ENCODE measurements at places on chromosomes 12 and 14. TPM values are rescaled to one million over a fixed set of nuclear protein-coding genes. Genes with fewer than 3 reads are reported as not detected.
A peak's percentile ranks its signal among the peaks of the same experiment; 100 is the strongest.

The CLEC2D gene
- polyA plus RNA-seq = 329 TPM

DNA sequence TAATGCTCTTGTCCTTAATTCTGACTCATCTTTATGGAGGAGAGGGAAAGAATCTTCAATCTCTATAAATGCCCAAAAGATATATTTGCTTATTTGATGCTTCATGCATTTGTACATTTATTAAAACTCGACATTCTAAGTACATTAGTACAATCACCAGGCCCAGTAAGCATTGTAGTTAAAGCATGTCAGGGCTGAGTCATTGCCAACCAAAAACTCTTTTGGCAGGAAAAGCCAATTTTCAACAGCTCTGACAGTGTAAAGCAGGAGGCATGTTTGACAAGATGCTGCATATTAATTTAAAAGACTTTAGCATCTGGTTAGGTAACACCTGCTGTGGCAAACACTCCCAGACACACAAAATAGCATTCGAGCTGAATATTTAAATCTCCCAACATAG, 290.9 kb downstream of the PPFIA2 start:
- DNase-seq = no peak

The SALL2 gene
- polyA plus RNA-seq = 2.5 TPM

GRCh38 chr12:101013993-101014392, 196.0 kb downstream of the SLC5A8 start:
- no peak for DNase-seq

The SLCO1A2 gene
- polyA plus RNA-seq = not detected

The TTC6 gene
- polyA plus RNA-seq = not detected

The IL31 gene
- polyA plus RNA-seq = not detected

DNA sequence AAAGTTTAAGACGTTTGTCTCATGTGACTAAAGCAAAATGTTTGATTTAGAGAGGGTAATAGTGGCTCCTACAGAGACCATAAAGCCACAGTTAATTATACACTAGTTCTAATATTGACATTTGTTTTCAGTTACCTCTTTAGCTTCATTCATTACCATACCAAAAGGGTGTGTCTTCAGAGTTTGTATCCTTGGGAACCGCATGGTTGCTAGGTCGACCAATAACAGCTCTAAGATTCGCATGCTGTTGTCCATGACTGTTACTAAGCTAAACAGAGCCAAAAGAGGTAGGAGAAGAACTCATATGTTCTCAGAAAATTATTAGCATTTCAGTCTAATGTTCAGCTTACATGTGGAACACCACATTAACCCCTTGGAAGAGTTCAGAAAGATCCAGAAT, 36.2 kb upstream of the ETNK1 start:
- DNase-seq = no peak

The GPR132 gene
- 37.2 TPM for polyA plus RNA-seq

The ACACB gene
- 1.1 TPM for polyA plus RNA-seq

GRCh38 chr12:98968896-98969295, 323.8 kb downstream of the APAF1 start:
- DNase-seq = no peak

DNA sequence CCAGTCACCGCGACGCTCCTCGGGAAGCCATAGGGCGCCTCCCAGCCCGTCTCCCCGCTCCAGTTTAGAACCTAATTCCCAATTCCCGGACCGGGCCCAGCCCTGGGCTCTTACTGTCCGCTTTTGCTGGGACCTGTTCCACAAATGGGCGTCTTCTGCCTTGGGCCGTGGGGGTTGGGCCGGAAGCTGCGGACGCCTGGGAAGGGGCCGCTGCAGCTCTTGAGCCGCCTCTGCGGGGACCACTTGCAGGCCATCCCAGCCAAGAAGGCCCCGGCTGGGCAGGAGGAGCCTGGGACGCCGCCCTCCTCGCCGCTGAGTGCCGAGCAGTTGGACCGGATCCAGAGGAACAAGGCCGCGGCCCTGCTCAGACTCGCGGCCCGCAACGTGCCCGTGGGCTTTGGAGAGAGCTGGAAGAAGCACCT, 797 bp downstream of the UNG start:
- DNase-seq = peak; percentile 36

The GZMH gene
- 8.5 TPM for polyA plus RNA-seq

GRCh38 chr12:41619705-41620104, 431.6 kb downstream of the PDZRN4 start:
- DNase-seq = no peak

GRCh38 chr12:112354399-112354798, 27.8 kb downstream of the HECTD4 start:
- DNase-seq = no peak

The ARID4A gene
- 26.2 TPM for polyA plus RNA-seq

The BHLHE41 gene
- not detected for polyA plus RNA-seq

GRCh38 chr12:25962932-25963525, 4.5 kb downstream of the RASSF8 start:
- DNase-seq = no peak

DNA sequence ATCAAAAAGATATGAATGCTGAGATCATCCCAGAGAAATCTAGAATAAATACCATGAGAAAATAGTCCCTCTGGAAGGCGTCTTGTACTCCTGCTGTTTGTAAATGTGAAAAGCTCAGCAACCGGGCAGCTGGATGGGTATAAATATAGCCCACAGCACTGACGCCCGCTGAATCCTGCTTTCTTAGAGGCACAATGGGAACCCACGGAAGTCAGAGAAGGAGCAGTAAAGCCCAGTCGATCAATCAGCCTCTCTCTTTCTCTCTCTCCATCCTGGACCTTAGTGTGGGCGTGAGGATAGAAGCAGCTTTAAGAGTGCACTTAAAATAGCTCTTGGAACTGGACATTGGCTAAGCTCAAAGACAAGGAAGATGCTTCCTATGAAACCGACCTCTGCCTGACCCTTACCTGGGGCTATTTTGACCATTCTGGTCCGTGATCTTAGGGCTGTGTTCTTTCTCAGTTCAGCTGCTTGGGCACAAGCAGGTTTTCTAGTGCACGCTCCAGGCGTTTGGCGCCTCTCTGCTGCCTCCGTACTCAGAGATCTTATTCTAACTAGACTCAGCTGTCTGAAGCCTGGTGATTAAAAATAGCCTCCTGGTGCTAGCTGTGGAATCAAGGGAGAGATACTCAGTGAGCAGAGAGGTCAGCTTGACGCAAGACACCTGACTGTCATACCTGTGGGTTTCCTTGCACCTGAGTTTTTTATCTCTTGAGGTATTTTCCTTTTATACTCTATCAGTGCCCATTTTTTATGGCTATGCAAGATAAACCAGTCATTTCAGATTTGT, 144.6 kb downstream of the ETV6 start:
- DNase-seq = no peak

DNA sequence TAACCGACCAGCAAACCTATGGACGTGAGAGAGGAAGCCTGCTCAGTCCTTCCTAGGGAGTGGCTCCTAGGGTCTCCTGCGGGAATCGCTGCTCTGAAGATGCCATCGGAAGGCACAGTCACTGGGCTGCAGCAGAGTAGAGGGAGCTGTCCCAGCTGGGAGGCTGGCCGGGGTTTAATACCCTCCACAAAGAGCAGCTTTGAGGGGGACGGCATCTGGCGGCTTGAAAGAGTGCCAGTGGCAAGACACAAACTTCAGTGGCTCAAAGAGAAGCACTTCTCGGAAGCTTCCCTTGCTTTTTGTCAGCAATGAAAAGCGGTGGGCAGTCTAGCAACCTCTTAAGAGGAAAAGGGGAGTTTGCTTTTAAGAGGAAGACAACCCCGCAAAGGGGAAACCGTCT, 114.6 kb downstream of the TMEM132C start:
- no peak for DNase-seq

The DHRS4L2 gene
- 24.0 TPM for polyA plus RNA-seq

The SAMD4A gene
- not detected for polyA plus RNA-seq

The HOXC6 gene
- not detected for polyA plus RNA-seq

DNA sequence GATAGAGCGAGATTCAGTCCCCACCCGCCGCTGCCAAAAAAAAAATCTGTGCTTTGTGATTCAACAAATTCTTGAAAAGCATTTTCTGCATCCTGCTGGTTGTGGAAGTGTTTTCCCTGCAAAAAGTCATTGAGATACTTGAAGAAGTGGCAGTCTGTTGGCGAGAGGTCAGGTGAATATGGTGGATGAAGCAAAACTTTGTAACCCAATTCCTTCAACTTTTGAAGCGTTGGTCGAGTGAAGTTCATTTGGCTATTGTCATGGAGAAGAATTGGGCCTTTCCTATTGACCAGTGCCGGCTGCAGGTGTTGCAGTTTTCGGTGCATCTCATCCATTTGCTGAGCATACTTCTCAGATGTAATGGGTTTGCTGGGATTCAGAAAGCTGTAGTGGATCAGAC, 20.9 kb downstream of the SRGAP1 start:
- no peak for DNase-seq

GRCh38 chr14:105894125-105894977, 368.0 kb downstream of the TMEM121 start:
- DNase-seq = no peak

DNA sequence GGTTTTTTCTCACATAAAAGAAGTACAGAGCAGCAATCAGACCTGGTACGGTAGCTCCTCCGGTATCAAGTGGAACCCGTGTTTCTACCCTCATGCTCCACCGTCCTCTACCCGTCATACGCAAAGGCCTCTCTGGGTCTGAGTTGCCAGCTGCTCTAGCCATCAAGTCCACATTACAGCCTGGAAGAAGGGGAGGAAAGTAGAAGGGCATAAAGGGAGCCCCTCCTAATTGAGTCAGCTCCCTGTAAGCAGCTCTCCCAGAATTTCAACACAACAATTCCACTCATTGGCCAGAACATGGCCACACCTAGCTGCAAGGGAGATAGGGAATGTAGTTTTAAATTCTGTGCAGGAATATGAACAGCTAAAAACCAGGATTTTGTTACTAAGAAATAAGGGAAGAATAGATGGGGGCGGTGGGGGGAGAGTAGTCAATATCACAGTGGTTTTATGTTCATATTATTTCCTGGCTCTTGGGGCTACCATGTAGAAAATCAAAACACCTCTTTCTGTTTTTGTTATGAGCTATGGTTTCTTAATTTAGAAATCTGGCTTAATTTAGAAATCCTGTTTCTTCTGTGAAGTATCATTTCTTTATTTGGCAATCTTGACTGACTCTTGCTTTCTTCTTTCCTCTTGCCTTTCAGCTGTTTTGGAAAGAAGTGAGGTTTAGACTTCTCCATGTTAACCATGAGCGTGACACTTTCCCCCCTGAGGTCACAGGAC, 103.9 kb downstream of the AKAP6 start:
- DNase-seq = no peak

The SEC23A gene
- 28.5 TPM for polyA plus RNA-seq

DNA sequence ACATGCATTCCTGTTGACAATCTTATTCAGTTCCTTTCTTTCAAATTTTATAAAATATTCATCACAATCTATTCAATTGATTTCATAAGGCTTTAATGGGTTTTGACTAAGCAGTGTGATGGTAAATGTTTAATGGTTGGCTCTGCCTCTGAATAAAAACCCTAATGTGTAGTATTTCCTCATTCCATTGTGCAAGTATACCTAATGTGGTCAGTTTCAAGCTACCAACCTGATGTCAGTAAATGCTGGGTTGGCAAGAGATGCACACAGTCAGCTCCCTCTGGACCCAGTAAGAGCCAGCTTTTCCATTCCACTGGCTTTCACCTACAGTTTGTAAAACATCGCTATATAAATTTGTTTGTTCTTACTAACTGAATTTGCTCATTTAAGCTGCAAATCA, 53.9 kb downstream of the METTL25 start:
- no peak for DNase-seq

- no peak for DNase-seq
Observed at GRCh38 chr12:128794661-128795529, 28.9 kb downstream of the SLC15A4 start.

The ADCY4 gene
- polyA plus RNA-seq = 0.08 TPM

GRCh38 chr12:49230805-49231194, 34.1 kb upstream of the TUBA1C start:
- DNase-seq = no peak

DNA sequence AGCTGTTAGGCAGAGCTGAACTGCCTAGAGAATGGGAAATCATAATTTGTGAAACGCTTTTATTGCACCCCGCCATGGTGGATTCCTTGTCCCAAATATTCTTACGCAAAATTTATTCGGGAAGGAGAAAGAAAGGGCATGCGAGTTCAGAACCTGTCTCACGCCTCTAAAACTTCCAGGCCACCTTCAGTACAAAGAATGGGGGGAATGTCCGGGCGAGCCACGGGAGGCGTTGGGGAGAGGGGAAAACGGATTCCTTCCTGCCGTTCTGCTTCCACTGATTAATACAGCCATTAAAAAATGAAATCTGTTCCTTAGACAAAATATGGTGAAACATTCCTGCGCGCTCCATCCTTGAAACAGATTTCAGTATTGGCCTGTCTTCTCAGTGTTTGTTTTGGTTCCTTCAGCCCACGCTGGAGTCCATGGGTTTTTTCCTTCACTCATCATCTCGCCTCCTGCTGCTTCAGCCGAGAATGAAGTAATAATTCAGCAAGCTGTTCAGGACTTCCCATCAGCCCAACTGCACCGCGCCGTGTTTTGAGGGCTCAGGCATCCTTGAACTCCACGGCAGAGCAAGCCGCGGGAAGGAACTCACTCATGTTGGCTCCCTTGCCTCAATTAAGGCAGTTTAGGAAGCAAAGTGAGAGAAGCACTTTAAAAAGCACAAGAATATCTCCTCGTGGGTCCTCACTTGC, 47.7 kb upstream of the CDKN3 start:
- no peak for DNase-seq

DNA sequence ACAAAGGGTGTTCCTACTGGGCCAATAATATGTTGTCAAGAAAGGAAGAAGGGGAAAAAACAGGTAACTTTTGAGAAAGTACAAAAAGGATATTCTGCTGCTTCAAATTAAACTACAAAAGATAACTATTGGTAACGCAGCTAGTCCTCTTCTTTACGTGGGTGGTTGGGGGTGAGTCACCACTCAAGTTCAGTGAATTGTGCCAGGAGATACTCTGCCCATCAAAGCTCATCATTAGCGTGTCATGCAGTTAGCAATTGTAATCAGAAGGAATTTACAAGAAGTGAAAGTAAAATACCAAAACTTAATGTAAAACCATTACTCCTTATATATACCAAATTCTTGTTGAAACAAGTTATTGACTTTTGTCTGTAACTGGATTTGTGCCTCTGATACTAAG, 342.0 kb downstream of the NPAS3 start:
- DNase-seq = no peak

DNA sequence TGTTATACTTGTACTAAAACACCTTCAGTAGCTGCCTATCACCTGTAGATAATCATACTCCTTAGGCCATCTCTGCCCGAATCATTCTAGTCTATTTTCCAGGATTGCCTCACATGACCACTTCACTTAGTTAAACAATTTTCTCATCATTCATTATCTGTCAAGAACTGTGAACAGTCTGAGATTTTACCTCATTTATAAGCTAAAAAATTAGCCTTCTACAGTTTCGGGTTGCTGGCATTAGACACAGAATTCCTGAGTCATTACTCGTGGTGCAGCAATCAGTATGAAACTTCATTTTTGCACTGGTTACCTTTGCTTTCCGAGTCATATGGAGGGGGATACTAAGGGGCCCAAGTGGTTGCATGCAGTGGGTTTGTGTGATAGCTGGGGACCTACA, 57.6 kb upstream of the OTOGL start:
- DNase-seq = no peak

The MYL6 gene
- polyA plus RNA-seq = 2,044 TPM

Data from naive thymus-derived CD8-positive, alpha-beta T cell (primary cell).